ENCODE measurements at places on chromosomes 1 and 21. TPM values are rescaled to one million over a fixed set of nuclear protein-coding genes. Genes with fewer than 3 reads are reported as not detected.

DNA sequence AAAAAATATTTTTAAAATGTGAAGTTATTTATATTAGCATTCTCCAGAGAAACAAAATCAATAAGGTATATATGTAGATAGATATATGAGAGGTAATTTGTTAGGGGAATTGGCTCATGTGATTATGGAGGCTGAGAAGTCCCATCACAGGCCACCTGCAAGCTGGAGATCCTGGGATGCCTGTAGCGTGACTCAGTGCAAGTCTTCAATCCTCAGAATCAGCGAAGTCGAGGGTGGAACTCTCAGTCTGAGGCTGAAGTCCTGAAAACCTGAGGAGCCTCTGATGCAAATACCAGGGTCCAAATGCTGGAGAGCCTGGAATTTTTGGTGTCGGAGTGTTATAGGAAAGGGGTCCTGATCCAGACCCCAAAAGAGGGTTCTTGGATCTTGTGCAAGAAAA lies 658.5 kb downstream of the USP25 start:
- DNase-seq: no peak

GRCh38 chr1:214074477-214074876 lies 86.7 kb downstream of the PROX1 start:
- no peak for DNase-seq

DNA sequence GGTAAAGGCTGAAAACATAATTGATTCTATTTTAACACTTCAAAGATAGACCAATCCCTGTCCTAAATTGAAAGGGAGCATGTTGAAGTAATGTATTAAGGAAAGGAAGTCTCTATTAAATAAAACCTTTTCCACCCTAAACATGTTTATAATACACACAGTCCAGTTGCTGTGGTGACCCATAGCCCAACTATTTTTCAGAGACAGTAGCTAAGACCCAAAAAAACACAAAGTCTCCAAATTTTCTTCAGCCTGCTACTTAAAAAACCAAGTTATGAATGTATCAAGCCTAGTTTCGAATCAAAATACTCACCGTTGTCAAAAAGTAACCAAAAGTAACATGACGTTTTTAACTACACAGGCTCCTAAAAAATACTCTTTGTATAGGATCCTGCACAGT lies 1.6 kb downstream of the ELK4 start:
- peak; percentile 67 for DNase-seq

- DNase-seq: no peak
Measured at GRCh38 chr1:27499142-27499541, 9.2 kb upstream of the WASF2 start.

- no peak for DNase-seq
Measured at GRCh38 chr1:192108161-192108560, 50.1 kb upstream of the RGS18 start.

- DNase-seq: no peak
Measured at GRCh38 chr1:56529801-56530200, 49.6 kb downstream of the PLPP3 start.

GRCh38 chr21:46540087-46540710 lies 64.7 kb downstream of the S100B start:
- no peak for DNase-seq

- DNase-seq: no peak
Measured at GRCh38 chr1:165632152-165632469, 1.1 kb downstream of the MGST3 start.

GRCh38 chr1:9420835-9421532 lies 118.3 kb upstream of the SLC25A33 start:
- no peak for DNase-seq

DNA sequence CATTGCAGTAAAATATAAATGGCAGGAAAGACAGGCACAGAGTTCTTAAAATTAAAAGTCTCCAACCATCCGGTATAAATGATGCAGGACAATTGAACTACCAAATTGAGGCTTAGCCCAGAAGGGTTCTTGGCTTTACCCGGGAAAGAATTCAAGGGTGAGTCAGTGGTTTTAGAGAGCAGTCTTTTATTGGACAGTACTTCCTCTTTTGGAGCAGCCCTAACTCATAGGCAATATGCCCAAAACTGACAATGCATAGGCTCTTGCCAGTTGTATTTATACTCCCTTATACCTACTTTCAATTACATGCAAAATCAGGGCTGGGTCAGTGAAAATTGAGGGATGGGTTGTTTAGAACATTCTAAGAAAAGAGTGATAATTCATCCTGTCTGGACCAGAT lies 1628.9 kb upstream of the PRMT6 start:
- DNase-seq: no peak

- DNase-seq: peak; percentile 90
Measured at GRCh38 chr1:91804546-91805023, 81.4 kb downstream of the TGFBR3 start.

COL24A1 gene
- total RNA-seq: under 0.01 TPM

CSF3R gene
- 0.15 TPM for total RNA-seq

- no peak for DNase-seq
Measured at GRCh38 chr21:42459082-42459460, 37.0 kb downstream of the RSPH1 start.

DNA sequence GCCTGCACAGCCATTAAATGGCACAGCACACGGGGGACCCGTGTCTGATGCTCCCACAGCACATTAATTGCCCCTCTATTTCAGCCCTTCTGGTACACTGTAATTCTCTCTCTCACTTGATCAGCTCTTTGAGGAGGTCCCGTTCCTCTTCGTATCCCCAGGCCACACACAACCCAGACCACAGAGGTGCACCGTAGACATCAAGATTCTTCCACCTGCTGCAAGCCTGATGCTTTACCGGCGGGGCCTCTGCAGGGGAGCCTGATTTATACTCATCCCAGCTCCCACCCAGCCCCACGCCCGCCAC lies 759 bp downstream of the SMYD3 start:
- no peak for DNase-seq

DNA sequence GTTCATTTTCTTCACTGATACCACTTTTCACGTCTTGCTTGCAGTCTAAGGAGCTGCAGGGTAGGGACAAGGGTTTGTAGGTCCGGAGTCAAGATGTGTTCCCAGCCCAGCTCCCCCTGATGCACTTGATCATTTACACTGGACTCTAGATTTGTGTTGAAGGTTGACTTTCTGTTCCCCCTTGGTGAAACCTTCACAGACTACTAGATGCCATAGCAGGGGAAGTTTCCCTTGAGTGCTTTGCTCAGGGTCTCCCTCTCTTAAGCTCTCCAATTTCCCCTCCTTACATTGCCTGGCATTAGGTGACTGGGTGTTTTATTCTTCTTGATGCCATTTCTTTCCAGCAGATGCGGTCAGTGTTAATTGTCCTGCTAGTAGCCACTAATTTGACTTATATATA lies 8.0 kb upstream of the RAB3GAP2 start:
- DNase-seq: no peak

DNA sequence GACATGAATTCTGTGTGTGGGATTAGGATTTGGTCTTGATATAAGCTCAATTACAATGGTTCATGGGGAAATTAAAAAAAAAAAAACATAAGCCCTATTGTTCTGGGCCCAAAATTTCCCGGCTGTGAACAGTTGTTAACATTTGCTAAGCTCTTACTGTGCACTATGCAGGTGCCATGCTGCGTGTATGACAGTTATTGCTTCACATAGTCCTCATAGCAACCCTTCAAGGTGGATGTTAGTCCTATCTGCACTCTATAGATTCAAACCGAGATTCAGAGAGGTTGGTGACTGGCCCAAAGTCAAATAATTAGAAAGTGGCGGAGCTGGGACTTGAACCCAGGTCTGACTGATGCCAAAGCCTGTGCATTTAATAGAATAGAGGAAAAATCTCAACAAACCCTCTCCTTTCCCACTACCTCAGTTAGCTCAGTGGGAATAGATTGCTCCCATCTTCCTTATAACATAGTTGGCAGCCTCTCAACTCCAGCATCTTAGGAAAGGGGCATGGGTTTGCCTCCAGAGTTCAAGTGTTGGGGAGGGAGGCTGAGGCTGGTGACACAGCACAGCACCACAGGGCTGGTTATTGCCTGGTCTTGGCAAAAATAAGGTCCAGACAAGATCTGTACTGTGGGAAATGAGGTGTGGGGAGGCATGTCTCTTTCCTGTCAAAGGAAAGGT lies 55.0 kb upstream of the GCLM start:
- no peak for DNase-seq

DNA sequence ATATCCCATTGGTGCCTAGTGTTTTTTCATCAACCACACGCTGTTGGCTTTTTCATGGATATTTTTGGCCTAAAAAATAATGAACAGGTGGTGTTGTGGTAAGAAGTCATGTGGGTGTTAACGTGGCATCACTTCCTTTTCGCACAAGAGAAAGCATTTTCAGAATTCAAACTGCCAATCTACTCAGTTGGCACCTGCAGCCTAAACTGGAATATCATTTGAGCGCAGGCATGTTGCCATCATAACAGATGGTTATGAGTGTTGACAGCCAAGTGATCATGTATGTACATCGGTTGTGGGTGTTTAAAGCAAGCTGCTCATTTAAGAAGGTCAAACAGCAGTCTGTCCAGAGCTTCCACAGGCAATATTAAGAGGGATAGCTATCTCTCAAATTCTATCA lies 1963.0 kb downstream of the NCAM2 start:
- DNase-seq: no peak

- DNase-seq: peak; percentile 72
Measured at GRCh38 chr1:245079021-245079609, 75.7 kb upstream of the KIF26B start.

GRCh38 chr1:2232916-2233438 lies 4.9 kb downstream of the SKI start:
- DNase-seq: no peak

DNA sequence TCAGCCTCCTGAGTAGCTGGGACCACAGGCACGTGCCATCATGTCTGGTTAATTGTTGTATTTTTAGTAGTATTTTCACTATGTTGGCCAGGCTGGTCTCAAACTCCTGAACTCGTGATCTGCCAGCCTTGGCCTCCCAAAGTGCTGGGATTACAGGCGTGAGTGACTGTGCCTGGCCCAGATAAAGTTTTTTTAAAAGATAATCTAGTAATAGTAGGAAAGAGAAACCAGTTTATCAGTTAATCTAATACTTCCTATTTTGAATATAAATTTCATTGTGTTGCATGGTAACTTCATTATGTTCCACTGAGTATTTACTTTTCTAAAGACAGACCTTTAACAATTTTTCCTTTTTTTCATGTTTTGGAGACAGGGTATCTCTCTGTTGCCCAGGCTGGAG lies 10.0 kb downstream of the RABGAP1L start:
- no peak for DNase-seq

DNA sequence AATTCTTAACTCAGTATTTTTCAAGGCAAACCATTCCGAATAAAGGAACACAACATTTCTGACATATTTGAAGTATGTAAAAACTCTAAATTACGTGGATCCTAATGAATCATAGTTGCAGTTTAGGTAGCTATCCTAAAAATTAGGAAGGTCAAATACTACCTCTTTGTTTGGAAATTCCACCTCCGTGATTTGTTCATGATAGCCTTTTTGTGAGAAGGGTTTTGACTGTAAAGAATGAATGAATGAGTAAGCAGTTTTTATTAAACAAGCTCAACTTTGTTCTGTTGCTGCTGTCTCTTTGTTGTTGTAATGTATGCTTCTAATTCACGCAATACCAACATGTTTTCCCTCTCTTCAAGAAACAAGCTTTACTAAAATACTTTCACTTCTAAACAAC lies 840.4 kb downstream of the USP25 start:
- DNase-seq: no peak

DNA sequence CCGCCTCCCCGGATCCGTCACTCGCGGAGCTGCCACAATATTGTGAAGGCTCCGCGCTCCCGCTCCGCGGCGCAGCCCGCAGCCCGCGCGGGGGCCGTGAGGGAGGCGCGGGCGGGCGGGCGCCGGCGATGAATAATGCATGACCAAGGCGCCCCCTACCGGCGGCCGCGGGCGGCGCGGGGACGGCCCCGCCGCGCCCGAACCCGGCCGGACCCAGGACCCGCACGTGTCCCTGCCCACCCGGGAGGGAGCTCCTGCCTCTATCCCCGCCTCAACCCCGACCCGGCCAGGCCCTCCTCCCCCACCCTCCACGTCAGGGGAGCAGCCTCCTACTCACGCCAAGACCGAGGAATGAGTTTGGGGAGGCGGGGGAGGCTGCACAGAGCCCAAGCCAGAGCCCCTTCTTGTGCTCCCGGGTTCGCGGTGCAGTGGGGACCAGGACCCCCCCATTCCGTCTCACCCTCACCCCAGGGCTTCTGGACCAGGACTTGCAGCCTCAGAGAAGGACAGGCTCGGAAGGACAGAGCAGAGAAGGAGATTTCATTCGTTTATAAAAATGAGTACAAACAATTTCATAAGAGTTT lies 70.8 kb upstream of the CASZ1 start:
- no peak for DNase-seq

DNA sequence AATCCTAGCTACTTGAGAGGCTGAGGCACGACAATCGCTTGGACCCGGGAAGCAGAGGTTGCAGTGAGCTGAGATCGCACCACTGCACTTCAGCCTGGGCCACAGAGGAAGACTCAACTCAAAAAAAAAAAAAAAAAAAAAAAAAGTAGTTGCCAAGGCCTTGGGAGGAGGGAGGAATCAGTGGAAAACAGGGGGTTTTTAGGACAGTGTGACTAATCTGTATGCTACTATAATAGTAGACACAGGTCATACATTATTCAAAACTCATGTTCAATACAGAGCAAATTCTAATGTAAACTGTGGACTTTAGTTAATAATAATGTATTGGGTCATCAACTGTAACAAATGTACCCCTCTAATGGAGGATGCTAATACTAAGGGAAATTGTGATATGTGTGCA lies 51.7 kb upstream of the CTPS1 start:
- no peak for DNase-seq

DNA sequence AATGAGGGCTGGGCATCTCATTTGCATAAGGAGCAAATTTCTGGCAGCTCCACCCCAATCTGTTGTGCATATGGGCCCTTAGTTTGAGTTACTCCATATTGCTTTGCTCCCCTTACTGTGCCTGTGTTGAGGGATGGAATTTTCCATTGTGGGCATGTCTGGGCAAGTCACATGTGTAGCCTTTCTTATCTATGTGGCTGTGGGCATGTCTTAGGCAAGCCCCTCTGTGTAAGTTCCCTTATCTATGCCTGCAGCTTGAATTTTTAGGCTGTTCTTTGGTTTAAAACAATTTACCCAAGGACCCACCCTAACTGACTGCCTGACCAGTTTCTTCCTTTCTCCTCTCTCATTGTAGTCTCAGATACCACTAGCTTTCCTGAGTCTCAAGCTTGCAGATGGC lies 405.7 kb upstream of the NCAM2 start:
- DNase-seq: no peak

GRCh38 chr1:112549590-112549989 lies 40.8 kb downstream of the WNT2B start:
- no peak for DNase-seq

DNA sequence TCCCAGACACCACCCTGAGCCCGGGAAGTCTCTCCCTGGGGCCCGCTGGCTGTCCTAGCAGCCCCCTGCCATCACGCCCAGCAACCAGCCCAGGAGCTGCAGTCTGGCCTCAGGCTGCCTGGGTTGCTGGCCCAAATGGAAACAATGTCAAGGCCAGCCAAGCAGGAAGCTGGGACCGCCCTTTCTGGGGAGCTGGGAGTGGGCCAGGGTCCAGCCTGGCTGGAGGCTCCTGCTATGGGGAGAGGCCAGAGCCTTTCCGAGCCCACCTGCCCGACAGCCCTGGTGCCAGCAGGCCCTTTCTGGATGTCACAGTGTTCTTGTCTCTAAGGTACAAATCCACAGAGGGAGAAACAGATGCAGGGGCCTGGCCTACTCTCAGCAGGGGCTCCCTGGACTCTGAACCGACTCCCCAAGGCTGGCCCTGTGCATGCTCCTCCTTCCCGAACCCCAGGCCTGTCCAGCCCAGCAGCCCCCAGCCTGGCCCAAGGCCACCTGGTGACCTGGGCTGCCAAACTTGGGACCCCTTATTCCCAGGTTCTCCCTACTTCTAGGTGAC lies 1.2 kb upstream of the MMEL1 start:
- DNase-seq: no peak

GRCh38 chr1:8165595-8166360 lies 139.7 kb upstream of the ERRFI1 start:
- DNase-seq: no peak

All from renal cortical epithelial cell (primary cell).